ENCODE measurements at places on chromosomes 1 and 21. TPM values are rescaled to one million over a fixed set of nuclear protein-coding genes. Genes with fewer than 3 reads are reported as not detected.

GRCh38 chr1:27342778-27343638 is 1.2 kb downstream of the SYTL1 start:
- no peaks in the 10 kb centered on the region for H3K4me1 ChIP-seq
- H3K4me3 ChIP-seq = peak overlapping the region; percentile 26
- no peaks in the 10 kb centered on the region for H3K27me3 ChIP-seq
- H3K36me3 ChIP-seq = peaks cover 4% of the 10 kb centered on the region
- no peak overlapping the region for H3K27ac ChIP-seq
- no peak for DNase-seq

The SLC5A9 gene
- total RNA-seq = not detected

DNA sequence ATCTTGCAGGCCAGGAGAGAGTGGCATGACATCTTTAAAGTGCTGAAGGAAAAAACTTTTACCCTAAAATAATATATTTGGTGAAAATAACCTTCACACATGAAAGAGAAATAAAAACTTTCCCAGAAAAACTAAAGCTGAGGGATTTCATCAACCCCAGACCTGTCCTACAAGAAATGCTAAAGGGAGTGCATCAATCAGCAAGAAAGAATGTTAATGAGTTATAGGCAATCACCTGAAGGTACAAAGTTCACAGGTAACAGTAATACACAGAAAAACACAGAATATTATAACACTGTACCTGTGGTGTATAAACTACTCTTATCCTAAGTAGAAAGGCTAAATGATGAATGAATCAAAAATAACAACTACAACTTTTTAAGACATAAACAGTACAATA is 249.2 kb upstream of the PKN2 start:
- no peaks in the 10 kb centered on the region for H3K27me3 ChIP-seq
- no peak for DNase-seq
- no peaks in the 10 kb centered on the region for H3K36me3 ChIP-seq
- H3K4me1 ChIP-seq = no peaks in the 10 kb centered on the region

GRCh38 chr1:177913762-177914540 is 55.9 kb downstream of the SEC16B start:
- no peaks in the 10 kb centered on the region for H3K36me3 ChIP-seq
- H3K4me3 ChIP-seq = no peak overlapping the region
- H3K4me1 ChIP-seq = no peaks in the 10 kb centered on the region
- no peaks in the 10 kb centered on the region for H3K27me3 ChIP-seq

DNA sequence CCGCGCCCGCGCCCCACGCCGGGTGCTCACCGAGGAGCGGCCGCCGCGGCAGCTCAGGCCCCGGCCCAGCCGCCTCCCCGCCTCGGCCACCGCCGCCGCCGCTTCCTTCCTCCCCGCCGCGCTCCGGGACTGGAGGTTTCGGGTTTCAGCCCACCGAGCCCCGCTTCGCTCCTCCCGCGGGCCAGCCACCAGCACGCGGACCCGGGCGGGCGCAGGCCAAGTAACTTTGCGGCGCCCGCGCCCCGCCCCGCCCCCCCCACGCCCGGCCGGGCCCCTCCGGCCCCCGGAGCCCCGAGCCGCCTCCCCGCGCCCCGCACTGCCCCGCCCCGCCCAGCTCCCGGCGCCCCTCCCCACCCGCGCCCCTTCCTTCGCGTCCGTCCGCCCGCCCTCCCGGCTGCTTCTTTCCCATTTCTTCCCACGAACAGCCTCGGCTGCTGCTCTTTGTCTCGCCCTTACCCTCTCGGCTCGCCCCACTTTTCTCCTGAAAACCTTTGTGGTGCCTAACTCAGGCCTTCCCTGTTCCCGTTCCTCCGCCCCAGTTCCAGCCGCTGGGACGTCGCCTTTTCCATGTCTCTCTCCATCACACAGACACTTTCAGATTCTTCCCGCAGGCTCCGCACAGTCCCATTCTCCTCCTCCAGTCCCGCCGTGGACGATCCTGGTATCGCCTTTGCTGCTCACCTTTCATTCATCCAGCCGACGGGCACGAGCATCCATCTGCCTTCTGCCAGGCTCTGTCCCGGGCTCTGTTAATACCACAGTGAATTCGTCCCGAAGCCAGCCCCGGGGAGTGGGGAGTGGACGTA is at the start of gene GPR161:
TSS of gene GPR161 (minus strand) at position 222 of the 806 bp plus-strand sequence. CDS start 32,080 bp downstream, outside the sequence.
- H3K27me3 ChIP-seq = no peaks in the 10 kb centered on the region
- no peaks in the 10 kb centered on the region for H3K36me3 ChIP-seq
- DNase-seq = no peak
- peaks cover 26% of the 10 kb centered on the region for H3K4me1 ChIP-seq
- H3K27ac ChIP-seq = peak within 1 kb of the TSS; percentile 85

DNA sequence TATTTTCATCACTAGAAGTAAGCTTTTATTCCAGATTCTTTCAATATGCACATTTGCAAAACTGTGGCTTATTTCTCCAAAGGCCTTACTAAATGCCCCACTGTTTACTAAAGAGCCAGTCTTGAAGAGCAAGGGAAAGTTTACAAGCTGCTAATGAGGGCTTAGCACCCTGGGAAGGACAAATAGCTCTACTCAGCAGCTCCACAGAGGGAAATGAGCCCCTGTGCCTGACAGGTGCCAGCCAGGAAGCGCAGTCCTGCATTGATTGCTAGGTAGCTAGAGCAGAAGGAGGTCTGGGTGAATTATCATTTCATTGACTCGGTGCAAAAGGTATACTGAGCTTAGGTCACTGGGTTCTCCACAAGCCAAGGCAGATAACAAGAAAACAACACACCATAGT is 307.0 kb downstream of the SETD4 start:
- no peaks in the 10 kb centered on the region for H3K4me1 ChIP-seq
- no peaks in the 10 kb centered on the region for H3K27me3 ChIP-seq
- no peak overlapping the region for H3K27ac ChIP-seq
- DNase-seq = no peak
- H3K4me3 ChIP-seq = no peak overlapping the region
- no peaks in the 10 kb centered on the region for H3K36me3 ChIP-seq

DNA sequence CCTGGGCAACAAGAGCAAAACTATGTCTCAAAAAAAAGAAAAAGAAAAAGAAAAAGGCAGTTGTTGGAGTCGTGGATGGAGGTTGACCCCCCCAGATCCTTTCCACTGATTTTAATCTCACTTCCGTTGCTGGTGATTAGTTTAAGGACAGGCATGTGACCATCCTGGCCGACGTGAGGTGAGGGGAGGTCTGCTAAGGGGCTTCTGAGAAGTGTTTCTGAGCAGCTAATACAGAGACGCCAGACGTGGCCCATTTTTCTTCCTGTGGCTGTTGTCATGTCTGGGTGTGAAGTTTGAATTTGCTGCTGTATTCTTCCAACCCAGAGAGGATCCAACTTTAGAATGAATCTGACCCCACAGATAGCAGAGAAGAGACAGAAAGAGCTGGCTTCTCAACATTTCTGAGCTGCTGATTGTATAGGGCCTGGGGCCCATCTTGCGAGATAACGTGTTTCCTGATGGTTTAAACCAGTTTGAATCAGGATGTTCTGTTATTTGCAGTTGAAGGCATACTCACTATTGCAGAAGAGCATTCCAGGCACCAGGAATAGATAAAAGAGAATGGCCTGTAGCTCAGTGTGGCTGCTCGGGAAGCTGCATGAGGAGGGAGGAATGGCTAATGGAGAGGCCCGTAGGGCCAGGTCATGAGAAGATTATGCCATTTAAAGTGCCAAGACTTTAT is 22.8 kb upstream of the SSBP3 start:
- no peak overlapping the region for H3K27ac ChIP-seq
- no peak overlapping the region for H3K4me3 ChIP-seq
- H3K4me1 ChIP-seq = no peaks in the 10 kb centered on the region

GRCh38 chr1:213444224-213444623 is 393.2 kb downstream of the RPS6KC1 start:
- H3K27ac ChIP-seq = no peak overlapping the region
- no peaks in the 10 kb centered on the region for H3K27me3 ChIP-seq
- DNase-seq = no peak
- H3K4me3 ChIP-seq = no peak overlapping the region

GRCh38 chr1:235557495-235557894 is 53.2 kb upstream of the B3GALNT2 start:
- no peaks in the 10 kb centered on the region for H3K4me1 ChIP-seq
- no peak overlapping the region for H3K4me3 ChIP-seq
- no peaks in the 10 kb centered on the region for H3K36me3 ChIP-seq
- DNase-seq = no peak
- H3K27me3 ChIP-seq = no peaks in the 10 kb centered on the region

The HYI gene
- 57.7 TPM for total RNA-seq

DNA sequence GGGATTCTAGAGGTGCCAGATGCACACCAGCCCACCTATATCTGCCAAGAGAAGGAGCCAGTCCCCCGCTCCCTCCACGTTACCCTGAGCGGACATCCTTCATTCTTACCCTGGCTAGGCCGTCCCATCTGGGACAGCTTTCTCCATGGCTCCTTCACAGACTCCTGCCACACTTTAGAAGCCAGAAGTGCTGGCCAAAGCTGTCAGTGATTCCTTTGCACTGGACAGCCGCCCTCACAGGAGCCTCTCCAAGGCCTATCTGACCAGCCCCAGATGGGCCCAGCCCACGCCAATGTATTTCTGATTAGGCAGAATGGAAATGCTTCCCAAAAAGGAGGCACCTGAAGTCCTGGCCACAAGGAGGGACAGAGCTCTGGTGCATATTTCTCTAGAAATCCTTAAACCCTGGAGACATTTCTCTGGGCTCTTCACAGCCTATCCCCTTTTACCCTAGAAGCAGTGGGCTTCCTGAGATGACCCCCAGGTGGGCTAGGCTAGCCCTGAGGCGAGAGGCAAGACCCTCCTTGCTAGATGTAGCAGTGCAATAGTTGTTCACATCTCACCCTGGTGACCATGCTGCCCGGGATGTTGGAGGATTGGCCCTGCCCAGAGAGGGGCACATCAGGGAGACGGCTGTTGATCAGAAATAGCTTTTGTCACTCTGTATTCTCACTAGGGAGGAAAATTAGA is 44.1 kb downstream of the RASSF5 start:
- no peak for DNase-seq
- H3K27ac ChIP-seq = no peak overlapping the region

GRCh38 chr1:246703581-246703980 is 20.6 kb upstream of the SCCPDH start:
- no peak overlapping the region for H3K27ac ChIP-seq
- H3K36me3 ChIP-seq = no peaks in the 10 kb centered on the region
- DNase-seq = no peak
- H3K4me3 ChIP-seq = no peak overlapping the region
- H3K27me3 ChIP-seq = no peaks in the 10 kb centered on the region

DNA sequence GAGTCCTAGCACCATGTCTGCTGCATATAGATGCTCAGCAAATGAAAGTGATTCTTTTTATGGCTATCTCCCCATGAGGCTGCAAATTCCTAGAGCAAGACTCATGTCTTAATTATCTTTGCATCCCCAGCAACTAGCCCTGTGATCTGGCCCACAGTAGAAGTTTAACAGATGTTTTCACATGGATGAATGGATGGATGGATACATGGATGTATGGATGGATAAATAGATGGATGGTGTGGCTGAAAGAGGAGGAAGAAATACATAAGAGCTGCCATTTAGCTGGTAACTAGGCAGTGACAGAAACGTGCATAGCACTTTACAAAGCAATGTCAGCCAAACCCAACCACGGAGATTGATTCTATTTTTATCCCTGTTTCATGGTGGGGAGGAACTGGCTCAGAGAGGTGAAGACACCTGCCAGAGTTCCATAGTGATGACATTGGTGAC is 32.7 kb upstream of the ZBTB40 start:
- H3K27me3 ChIP-seq = no peaks in the 10 kb centered on the region
- no peak for DNase-seq
- no peaks in the 10 kb centered on the region for H3K36me3 ChIP-seq
- no peak overlapping the region for H3K27ac ChIP-seq
- H3K4me3 ChIP-seq = no peak overlapping the region

GRCh38 chr1:38814984-38815464 is 44.5 kb downstream of the RRAGC start:
- H3K27me3 ChIP-seq = peaks cover 10% of the 10 kb centered on the region
- DNase-seq = no peak

GRCh38 chr21:27713154-27714109 is 746.5 kb upstream of the ADAMTS5 start:
- H3K27me3 ChIP-seq = no peaks in the 10 kb centered on the region
- no peaks in the 10 kb centered on the region for H3K4me1 ChIP-seq
- H3K36me3 ChIP-seq = no peaks in the 10 kb centered on the region
- no peak overlapping the region for H3K4me3 ChIP-seq

DNA sequence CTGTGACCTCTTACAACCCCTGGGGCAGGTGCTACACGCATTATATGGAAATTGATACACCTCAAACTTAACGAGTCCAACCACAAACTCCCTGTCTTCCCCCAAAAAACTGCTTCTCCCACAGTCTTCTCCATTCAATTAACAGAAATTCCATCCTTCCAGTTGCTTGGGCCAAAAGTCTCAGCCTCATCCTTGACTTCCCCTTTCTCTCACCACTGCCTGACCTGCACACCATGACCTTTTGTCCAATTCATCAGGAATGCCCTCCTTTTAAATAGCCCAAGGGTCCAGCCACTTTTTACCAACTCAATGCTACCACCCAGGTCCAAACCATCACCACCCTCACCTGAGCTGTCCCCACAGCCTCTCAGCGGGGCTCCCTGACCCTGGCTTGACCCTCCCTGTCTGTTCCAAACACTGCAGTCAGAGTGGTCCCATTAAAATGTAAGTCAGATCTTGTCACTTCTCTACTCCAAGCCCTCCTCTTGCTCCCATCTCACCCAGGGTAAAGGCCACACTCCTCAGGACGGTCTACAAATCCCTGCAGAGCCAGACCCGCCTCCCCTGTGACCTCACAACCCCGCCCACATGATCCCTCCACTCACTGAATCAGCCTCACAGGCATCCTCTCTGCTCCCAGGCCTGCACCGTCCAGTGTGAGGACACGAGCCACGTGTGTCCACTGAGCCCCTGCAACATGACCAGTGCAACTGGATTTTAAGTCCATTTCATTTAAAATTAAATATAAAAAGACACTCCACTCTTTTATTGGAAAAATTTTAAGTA is 18.5 kb downstream of the KCNN3 start:
- H3K36me3 ChIP-seq = no peaks in the 10 kb centered on the region
- H3K4me3 ChIP-seq = no peak overlapping the region
- H3K27ac ChIP-seq = no peak overlapping the region
- no peak for DNase-seq
- no peaks in the 10 kb centered on the region for H3K27me3 ChIP-seq

GRCh38 chr1:35278886-35279554 is 10.5 kb downstream of the ZMYM4 start:
- no peak overlapping the region for H3K27ac ChIP-seq
- H3K36me3 ChIP-seq = no peaks in the 10 kb centered on the region
- no peaks in the 10 kb centered on the region for H3K27me3 ChIP-seq
- DNase-seq = no peak
- peaks cover 8% of the 10 kb centered on the region for H3K4me1 ChIP-seq

DNA sequence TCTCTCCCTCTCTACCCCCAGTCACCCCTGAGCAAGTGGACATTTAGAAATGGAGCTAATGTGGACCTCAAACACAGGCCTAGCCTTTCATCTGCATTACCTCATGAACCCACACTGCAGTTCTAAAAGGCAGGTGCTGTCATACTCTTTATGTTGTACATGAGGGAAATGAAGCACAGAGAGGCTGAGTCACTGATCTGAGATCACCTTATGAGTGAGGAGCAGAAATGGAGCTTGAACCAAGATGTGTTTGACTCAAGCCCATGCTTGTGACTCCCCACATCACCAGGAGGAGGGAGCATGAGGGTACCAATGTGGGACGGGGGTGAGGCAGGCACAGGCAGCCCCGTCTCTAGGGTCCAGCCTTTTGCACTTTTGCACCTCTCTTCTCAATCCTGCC is 702.8 kb downstream of the PTPRU start:
- H3K27ac ChIP-seq = no peak overlapping the region
- DNase-seq = no peak

The CELA2A gene
- total RNA-seq = not detected

- no peak overlapping the region for H3K27ac ChIP-seq
- no peaks in the 10 kb centered on the region for H3K4me1 ChIP-seq
- H3K4me3 ChIP-seq = no peak overlapping the region
Measured at GRCh38 chr1:1528301-1529267, 11.8 kb downstream of the TMEM240 start.

Data from thoracic aorta (tissue), 2 donors.